ENCODE measurements at places on chromosomes 2 and 18.
A peak's percentile ranks its signal among the peaks of the same experiment; 100 is the strongest.

- no peak for DNase-seq
Observed at GRCh38 chr2:105099153-105099552, 61.3 kb downstream of the MRPS9 start.

DNA sequence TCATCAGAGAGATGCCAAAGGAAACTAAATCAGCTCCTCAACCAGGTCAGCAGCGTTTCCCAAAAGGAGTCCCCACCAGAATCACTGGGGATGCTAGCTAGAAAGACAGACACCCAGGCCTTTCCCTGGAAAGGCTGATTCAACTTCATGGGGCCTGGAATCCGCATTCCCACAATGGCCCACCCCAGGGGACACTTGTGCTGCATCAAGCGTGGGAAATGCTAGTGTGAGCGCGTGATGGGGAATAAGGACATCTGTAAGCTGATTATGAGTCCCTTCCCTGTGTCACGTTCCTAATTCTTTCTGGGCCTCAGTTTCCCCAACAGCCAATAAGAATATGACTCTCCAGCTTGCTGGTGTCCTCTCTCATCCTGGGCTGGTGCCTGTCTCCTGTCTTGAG, 2.2 kb upstream of the WNT10A start:
- no peak for DNase-seq

DNA sequence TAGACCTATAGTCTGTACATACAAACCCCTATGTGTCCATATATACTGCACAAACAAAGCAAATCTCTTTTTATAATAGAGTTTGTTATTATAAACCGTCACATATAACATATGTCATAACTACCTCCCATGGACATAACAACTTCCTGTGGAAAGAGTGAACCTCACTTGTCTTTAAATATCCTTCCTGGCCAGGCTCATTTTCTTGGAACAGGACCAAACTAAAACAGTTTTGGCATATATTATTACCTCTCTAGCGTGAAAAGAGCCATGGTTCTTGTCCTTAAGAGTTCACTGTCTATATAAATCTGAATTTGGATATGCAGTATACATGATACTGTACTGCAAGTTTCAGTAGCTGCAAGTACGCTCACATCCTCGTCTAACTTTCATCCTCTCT, 28.3 kb upstream of the DNAJC27 start:
- DNase-seq: no peak

- peak; percentile 64 for DNase-seq
Observed at GRCh38 chr2:238504181-238504931, 77.6 kb downstream of the ASB1 start.

GRCh38 chr2:45919160-45919650, 267.7 kb downstream of the PRKCE start:
- DNase-seq: peak; percentile 80

DNA sequence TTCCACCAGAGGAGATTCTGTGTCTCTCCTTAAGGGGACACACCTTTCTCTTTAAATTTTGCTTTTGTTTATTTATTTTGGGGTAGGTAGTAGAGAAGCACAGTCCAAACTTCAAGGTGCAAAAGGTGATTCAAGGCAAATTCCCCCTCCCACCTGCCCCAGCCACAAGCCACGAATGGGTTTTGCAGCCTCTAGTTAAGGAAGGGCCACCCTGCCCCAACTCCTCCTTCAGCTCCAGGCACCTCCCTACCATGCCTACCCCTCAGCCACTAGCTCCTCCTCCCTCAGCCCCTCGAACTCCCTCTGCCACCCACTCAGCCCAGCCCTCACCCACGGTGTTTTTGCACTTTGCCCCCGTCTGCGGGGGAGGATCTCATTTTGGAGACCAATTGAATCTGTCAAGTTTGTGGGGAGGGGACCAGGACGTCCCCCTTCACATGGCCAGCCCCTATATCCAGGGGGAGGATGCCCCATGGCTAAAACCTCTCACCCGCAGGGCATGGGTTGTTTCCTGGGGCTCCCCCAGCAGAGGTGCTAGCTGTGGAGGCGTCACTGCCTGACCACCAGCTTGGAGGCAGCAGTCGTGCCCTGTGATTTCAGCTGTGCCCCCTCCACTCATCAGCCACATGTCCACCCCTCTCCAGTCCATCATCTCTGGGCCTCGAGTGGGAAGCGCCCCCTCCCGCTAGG, 4.5 kb downstream of the HAAO start:
- DNase-seq: no peak

GRCh38 chr2:219959471-219959870, 332.0 kb downstream of the SLC4A3 start:
- DNase-seq: no peak

GRCh38 chr18:75109319-75109691, 99.6 kb downstream of the PTGR3 start:
- DNase-seq: no peak

DNA sequence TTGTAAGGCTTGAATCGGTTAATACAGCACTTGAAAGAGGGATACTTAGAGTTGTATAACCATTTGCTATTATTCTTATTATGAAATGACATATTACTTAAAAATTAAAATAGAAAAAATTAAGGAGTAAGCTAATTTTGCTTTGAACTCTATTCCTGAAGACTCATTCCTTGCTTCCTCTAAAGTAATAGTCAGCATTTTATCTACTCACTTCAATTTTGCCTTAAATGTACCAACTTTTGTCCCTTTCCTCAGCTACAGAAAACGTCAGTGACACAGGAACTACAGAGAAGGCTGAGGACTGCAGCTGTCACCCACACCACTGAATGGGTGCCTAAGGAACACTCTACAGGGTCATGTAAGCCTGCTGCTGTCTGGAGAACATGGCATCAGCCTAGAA, 80.7 kb upstream of the OSR1 start:
- no peak for DNase-seq

DNA sequence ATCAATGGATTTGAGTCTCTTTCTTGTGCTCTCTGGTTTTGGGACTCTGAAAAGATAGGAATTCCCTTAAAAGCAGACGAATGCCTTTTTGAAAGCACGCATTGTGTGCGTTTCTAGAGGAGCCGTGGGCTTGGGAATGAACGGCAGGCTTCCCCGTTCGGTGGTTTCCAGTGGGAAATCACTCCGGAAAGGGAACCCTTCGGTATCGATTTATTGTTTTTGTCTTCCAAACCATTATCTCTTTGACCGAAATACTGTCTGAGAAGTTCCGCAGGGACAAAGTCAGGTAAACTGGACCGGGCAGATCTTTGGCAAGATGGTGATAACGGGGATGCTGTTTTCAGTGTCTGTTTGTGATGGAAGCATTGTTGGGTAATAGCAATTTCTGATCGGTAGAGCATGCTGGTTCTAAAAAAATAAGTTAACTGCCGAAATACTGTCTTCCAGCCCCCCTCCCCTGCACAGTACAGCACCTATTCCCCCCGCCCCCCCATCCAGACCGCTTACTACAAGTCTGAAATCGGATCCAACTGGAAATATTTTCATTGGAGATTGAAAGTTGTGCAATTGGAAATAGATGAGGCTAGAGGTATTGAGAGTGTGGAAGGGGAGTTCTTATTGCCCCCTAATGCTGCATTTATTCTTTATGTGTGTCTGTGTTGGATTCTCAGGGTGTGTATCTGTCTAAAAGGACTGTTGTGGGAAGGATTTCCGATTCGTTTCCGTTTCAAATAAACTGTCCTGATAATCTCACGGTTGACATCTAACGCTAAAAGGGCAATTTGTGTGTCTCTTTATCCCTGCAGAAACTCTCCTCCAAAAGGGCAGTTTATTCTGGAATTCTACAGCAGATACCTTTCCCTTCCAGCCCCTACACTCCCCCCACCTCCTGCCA, 635 bp downstream of the SETBP1 start:
- peak; percentile 41 for DNase-seq

DNA sequence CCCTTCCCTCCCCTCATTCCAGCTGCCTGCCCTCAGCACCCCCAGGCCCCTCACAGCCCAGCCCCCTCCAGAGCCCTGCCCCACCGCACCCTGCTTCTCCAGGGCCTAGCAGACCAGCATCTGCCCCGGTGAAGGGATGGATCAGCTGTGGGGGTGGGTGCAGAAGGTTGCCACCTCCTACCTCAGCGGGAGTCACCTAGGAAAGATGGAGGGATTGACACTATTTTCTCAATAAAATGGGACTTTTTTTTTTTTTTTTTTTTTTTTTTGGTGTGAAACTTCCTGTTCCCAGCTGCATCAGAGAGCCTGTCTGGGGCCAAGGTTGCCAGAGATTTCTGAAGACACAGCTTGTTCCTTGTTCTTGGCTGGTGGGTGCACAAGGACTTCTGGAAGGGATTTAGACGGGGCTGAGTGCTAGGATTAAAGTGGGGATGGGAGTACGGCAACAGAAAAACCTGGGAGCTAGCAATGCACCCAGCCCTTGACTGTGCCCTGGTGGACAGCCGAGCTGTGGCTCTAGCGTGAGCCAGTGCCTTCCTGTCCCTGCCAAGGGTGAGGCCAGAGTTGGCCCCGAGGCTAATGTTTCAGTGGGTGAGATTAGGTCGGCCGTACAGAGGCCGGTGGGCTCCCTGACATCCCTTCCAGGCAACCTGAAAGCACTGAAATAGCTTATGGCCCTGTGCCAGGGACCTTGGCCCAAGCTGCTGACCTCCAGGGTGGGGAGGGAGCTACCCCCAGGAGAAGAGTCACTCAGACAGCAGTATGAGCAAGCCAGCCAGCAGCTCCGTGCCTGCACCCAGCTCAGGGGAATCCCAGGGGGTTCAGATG, 4.6 kb downstream of the B3GNT7 start:
- no peak for DNase-seq

DNA sequence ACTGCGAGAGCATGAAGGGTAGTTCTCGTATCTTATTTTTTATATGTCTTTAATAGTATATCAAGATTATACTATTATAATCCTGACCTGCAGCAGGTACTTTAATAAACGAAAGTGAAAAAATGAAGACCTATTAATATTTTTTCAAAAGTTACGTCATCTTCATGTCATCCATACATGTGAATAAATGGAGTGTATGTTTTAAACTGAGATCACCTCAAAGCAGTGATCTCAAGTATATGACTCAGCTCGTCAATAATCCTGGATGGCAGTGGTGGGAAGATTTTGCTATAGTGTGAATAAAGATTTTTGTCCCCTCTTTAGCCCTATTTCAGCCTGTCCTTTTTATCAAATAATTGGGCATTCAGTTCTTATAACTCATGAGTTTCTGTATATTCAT, 166.3 kb upstream of the FBXO11 start:
- no peak for DNase-seq

- DNase-seq: no peak
Observed at GRCh38 chr2:182559623-182560022, 132.8 kb upstream of the PDE1A start.

DNA sequence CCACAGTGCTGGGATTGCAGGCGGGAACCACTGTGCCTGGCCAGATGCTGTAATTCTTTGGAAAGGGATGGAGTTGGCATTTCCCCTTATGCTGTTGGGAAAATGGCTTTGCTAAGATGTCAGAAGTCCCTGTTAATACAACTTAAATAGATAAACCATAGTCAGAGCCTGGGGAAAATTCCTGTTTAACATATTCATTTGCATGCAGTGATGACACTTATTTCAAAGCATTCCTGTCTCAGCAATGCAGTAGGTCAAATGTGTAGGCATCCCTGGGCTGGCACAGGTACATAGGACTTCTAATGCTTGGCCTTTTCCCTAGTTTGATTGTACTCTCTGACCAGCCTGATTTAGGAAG, 38.6 kb downstream of the RAMP1 start:
- DNase-seq: no peak

DNA sequence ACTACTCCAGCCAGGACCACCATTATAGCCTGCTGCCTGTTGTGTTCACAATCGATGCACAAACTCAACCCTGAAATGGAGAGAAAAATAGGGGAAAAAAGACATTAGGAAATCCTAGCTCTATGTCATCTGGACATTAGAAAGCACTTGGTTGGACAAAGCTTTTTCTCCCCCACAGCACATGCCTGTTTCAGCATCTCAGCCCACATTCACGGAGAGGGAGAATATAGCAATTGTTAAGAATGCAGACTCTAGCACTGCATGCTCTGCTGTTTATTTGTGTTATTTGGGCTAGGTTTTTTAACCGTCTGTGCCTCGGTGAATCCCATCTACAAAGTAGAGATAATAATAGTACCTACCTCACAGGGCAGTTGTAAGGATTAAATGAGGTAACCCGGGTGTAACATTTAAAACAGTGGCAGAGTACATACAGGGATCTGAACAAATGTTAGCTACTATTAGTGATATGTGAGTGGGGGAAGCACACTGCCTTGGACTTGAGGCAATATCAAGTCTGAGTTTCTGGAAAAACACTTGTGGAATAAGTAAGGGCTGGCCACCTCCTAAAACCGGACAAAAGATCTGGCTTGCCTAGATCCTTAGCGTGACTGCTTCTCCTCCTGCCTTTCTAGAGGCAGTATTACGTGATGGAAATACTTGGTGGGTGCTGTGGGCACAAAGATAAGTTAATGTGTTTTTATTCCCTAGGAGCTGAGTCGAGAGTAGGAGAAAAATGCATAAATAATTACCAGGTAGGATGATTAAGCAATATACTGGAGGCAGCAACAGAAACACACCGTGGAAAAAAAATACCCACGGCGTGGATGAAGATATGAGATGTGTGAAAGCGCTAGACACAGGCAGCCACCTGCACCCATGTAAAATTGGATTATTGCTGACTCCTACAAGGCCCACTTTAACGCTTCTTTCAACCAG, 1.0 kb upstream of the PPP1CB start:
- peak; percentile 22 for DNase-seq

DNA sequence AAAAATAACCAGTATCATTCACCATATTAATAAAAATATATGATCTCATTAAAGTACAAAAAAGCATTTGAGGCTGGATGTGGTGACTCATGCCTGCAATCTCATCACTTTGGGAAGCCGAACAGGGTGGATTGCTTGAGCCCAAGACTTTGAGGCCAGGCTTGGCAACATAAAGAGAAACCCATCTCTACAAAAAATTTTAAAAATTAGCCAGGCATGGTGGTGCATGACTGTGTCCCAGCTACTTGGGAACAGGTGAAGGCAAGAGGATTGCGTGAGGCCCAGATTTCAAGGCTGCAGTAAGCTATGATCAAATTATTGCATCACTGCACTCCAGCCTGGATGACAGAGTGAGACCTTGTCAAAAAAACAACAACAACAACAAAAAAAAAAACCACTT, 75.9 kb downstream of the RAD51AP2 start:
- DNase-seq: no peak

Measured in NCI-H1105 treated with DMSO at 0.1 percent for 48 hours (cell line).